ENCODE measurements at places on chromosomes 16 and 17.

DNA sequence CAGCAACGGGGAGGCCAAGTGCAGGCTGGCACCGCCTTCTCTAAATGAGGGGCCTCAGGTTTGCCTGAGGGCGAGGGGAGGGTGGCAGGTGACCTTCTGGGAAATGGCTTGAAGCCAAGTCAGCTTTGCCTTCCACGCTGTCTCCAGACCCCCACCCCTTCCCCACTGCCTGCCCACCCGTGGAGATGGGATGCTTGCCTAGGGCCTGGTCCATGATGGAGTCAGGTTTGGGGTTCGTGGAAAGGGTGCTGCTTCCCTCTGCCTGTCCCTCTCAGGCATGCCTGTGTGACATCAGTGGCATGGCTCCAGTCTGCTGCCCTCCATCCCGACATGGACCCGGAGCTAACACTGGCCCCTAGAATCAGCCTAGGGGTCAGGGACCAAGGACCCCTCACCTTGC lies 18.5 kb downstream of the NGFR start:
- no peak for DNase-seq

DNA sequence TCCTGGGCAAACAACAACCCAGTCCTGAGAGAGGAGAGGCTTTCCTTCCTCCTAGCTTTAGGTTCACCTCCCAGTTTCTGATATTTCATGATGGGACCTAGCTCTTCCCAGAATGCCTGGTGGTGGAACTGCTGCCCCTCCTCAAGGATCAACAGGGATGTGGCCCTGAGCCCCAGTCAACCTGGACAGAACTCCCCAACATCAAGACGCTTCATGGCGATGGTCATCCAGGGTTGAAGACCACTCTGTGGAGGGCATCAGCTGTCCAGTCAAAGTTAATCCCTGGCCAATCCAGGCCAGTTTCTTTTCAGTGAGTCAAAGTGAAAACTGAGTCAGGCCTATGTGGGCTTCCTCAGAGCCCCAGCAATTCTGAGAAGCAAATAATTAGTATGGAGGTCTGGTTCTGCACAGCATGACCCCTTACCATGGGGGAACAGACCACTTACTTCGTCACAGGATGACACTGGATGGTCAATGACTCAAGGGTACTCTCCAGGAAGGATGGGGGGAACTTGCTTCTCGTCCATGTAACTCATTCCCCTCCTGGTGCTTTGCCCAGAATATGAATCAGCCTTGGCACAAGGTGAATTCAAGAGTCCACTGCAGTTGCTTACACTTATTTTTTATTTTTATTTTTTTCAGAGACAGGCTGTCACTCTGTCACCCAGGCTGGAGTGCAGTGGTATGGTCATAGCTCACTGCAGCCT lies 14.7 kb upstream of the XYLT2 start:
- DNase-seq, result peak; percentile 80

DNA sequence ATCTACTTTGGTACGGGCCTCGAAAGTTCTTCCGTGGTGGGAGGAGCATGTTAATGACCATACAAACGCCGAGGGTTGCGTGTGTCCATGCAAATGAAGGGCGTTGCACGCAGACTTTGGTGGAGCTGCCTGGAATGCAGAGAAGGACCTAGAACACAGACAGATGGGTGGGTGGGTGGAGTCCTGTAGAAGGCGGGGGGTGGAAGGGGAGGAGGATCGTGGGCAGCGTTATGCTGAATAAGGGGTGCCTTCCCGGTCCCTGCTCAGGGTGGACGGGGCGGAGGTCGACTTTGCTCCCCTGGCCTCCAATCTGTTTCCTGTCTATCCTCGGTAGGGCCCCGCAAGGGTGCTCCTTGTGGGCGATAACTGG lies 795 bp upstream of the PAQR4 start:
- no peak for DNase-seq

GRCh38 chr16:66623755-66624154 lies 19.3 kb downstream of the CMTM3 start:
- DNase-seq, result no peak

- no peak for DNase-seq
Measured at GRCh38 chr16:88988980-88989811, 12.2 kb upstream of the CBFA2T3 start.

DNA sequence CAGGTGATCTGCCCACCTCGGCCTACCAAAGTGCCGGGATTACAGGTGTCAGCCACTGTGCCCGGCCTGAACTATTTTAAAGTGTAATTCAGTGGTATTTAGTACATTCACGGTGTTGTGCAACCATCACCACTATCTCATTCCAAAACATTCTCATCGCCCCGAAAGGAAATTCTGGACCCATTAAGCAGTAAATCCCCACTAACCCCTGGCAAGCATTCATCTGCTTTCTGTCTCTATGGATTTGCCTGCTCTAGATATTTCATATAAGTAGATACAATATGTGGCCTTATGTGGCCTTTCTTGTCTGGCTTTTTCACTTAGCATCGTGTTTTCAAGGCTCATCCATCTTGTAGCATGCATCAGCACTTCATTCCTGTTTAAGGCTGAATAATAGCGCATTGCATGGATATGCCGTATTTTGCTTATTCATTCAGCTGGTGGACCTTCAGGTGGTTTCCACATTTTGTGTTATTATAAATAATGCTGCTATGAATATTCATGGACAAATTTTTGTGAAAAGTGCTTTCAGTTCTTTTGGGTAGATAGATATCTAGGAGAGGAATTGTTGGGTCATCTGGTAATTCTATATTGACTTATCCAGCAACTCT lies 8.4 kb upstream of the HERPUD1 start:
- peak; percentile 49 for DNase-seq

GRCh38 chr17:39852239-39852638 lies 11.9 kb downstream of the IKZF3 start:
- DNase-seq, result no peak
